Mesendoderm (in vitro differentiated cells): ENCODE measurements at places on chromosomes 1 and 21.

DNA sequence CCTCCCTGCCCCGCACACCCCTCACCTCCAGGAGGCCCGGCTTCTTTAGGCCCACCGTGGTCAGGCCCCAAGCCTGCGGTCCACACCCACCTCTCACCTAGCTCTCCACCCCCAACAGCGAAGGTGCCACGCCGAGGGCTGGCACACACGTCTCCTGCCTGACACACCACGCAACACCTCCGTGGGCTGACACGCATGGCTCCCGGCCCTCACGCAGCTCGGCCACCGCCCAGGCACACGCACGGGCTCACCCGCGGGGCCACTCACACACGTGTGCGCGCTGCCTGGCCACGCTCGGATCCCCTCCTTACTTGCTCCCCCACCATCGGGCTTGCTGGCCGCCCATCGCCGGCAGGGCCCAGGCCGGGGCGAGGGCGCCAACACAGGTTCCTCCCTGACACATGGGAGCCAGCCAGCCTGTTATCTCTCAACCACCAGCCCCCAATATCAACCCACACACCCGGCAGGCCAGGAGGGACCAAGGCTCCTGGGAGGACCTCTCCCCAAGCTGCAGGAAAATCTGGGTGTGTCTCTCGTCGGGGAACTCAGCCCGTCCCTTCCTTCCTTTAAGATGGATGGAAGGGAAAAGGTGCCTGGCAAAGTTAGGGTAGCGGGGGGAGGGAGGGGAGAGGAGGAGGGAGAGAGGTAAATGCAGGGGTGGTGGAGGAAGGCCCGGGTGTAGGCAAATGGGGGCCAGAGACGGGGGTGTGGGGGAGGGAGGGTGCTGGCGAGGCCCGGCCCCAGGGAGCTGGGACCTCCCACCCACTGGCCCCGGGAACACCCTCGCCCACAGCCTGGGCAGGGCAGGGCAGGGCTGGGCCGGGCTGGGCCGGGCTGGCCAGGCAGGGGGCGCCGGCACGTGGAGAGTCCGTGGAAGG is 546 bp downstream of the ELOVL1 start:
- peak; percentile 65 for DNase-seq

GRCh38 chr1:182698971-182699370 is 14.6 kb upstream of the RGS8 start:
- no peak for DNase-seq

- DNase-seq: no peak
Observed at GRCh38 chr1:180000575-180000974, 46.0 kb downstream of the CEP350 start.

DNA sequence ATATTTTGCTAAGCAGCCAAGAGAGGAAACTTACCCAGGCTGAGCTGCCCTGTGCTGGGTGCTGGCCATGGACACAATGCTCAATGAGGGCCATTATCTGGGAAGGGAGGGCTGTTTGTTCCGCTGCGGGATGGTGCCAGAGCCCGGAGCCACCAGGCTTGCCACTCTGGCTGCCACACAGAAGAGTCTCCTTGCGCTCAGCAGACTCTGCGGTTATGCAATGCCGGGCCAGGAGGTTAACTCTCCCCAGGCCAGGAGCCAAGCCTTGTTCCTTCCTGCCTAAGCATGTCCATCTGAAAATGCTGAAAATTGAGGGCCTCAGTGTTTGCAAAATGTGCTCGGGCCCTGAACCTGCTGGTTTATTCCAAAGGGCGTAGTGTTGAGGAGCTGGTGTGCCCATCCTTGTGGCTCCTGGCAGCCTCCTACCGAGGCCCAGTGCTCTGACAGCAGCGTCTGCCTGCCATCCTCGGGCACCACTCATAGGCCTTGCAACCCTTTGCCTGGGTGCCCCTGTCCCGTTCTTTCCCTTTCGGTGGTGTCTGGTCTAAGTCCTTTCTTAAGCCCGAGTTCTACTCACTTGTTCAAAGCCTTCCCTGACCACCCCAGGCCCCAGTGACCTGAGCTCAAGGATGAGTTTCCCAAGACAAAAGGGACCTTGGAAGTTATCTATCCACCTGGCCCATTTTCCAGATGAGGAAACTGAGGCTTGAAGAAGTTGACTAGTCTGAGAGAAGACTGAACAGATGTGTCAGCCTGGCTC is 133.8 kb upstream of the EDN2 start:
- no peak for DNase-seq

DNA sequence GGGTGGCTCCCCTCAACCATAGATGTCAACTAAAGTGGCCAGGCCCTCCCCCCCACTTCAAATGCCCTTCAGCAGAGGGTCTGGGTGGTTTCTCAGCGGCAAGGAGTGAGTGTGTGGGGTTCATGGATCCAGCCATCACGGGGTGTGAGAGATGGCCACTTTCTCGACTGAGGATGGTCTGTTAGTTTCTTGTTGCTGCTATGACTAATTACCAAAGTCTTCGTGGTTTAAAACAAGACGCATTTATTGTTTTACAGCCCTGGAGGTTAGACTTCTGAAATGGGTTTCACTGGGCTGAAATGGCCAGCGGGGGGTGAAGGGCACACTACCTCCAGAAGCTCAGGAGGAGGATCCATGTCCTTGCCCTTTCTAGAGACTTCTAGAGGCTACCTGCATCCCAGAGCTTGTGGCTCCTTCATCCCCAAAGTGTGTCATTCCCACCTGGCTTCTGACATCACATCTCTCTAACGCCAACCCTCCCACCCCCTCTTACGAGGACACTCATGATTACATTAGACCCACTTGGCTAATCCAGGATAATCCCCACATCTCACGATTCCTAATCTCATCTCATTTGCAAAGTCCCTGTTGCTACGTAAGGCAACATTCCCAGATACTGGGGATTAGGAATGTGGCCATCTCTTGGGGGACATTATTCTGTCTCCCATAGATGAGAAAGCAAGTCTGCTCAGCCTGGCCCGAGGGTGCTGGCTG is 53.0 kb downstream of the EPHB2 start:
- DNase-seq: peak; percentile 60

- no peak for DNase-seq
Observed at GRCh38 chr1:235878082-235878811, 11.5 kb upstream of the LYST start.
